ENCODE measurements at places on chromosomes 2 and 18. TPM values are rescaled to one million over a fixed set of nuclear protein-coding genes. Genes with fewer than 3 reads are reported as not detected.
A peak's percentile ranks its signal among the peaks of the same experiment; 100 is the strongest.

GRCh38 chr2:74168739-74169138 is 9.9 kb downstream of the MOB1A start:
- H3K36me3 ChIP-seq = peaks cover 7% of the 10 kb centered on the region
- H3K4me3 ChIP-seq = no peak overlapping the region
- no peak overlapping the region for H3K27ac ChIP-seq
- H3K27me3 ChIP-seq = no peaks in the 10 kb centered on the region

GRCh38 chr2:79798776-79799175 is 285.9 kb downstream of the CTNNA2 start:
- H3K4me3 ChIP-seq = no peak overlapping the region
- no peak for DNase-seq
- no peaks in the 10 kb centered on the region for H3K4me1 ChIP-seq
- no peaks in the 10 kb centered on the region for H3K36me3 ChIP-seq
- no peaks in the 10 kb centered on the region for H3K27me3 ChIP-seq
- no peak overlapping the region for H3K27ac ChIP-seq

- H3K4me1 ChIP-seq = peaks cover 5% of the 10 kb centered on the region
- H3K27ac ChIP-seq = no peak overlapping the region
- no peak overlapping the region for H3K4me3 ChIP-seq
- DNase-seq = no peak
Observed at GRCh38 chr2:200856806-200857205, 7.7 kb downstream of the CLK1 start.

DNA sequence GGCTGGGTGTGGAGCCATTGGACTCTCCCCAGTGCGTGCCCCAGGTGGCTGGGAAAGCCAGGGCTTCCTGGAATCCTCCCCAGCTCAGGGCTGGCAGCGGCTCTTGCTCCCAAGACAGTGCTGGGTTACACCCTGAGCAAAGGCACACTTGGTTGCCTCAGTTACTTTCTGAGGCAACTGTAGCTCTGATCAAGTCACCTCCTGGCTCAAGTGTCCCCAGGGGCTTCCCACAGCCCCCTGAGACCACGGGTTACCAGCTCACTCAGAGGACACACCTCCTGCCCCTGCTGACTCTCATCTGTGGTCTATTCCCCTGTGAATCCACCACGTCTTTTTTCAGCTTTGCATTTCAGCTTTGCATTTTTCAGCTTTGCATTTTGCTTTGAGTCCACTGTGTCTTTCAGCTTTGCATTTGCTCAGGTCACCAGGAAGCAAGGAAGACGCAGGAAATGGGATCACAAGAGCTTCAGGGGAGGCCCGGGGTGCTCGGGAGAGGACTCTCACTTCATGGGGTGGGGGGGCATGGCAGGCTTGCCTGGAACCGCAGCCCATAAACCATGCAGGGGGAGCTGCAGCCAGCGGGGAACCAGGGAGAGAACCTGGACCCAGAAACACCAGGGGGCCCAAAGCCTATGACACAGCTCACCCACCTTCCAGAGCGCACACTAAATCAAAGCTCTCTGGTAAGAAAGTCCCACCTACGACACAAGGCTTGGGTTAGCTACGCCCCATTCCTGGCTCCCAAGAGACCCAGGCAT is 138.0 kb upstream of the ASB18 start:
- H3K27me3 ChIP-seq = no peaks in the 10 kb centered on the region
- no peak overlapping the region for H3K4me3 ChIP-seq
- no peaks in the 10 kb centered on the region for H3K4me1 ChIP-seq
- no peak for DNase-seq
- no peaks in the 10 kb centered on the region for H3K36me3 ChIP-seq

GRCh38 chr2:50385349-50385748 is 646.6 kb downstream of the NRXN1 start:
- no peak for DNase-seq
- no peak overlapping the region for H3K27ac ChIP-seq
- no peaks in the 10 kb centered on the region for H3K36me3 ChIP-seq
- no peaks in the 10 kb centered on the region for H3K27me3 ChIP-seq
- no peaks in the 10 kb centered on the region for H3K4me1 ChIP-seq

GRCh38 chr18:62183578-62184195 is 3.2 kb downstream of the PIGN start:
- no peaks in the 10 kb centered on the region for H3K4me1 ChIP-seq
- H3K36me3 ChIP-seq = no peaks in the 10 kb centered on the region
- no peaks in the 10 kb centered on the region for H3K27me3 ChIP-seq
- DNase-seq = peak; percentile 27
- H3K4me3 ChIP-seq = no peak overlapping the region
- no peak overlapping the region for H3K27ac ChIP-seq

DNA sequence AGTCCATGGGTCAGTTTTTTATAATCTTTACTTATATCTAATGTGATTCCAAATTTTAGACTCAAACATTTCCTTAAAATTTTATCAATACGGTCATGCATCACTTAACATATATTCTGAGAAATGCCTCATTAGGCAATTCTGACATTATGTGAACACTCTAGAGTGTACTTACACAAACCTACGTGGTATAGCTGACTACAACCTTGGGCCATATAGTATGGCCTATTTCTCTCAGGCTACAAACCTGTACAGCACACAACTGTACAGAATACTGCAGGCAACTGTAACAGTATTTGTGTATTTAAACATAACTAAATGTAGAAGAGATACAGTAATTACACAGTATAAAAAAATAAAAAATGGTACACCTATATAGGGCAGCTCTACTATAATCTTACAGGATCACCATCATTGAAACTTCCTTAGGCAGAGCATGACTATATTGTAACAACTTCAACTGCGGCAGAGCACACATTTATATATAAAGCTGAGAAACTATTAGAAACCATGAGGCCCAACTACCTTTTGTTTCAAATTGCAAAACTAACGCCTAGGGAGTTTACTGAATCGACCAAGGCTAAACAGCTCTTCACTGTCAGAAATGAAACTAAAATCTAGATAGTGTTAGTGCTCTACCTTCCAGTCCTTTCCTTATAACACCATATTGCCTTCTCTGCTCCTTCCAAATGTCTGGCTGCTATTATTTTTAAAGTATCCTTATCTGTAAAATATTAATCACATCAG is 6.9 kb downstream of the YES1 start:
- no peaks in the 10 kb centered on the region for H3K36me3 ChIP-seq
- H3K27me3 ChIP-seq = no peaks in the 10 kb centered on the region
- no peak overlapping the region for H3K4me3 ChIP-seq
- DNase-seq = no peak

DNA sequence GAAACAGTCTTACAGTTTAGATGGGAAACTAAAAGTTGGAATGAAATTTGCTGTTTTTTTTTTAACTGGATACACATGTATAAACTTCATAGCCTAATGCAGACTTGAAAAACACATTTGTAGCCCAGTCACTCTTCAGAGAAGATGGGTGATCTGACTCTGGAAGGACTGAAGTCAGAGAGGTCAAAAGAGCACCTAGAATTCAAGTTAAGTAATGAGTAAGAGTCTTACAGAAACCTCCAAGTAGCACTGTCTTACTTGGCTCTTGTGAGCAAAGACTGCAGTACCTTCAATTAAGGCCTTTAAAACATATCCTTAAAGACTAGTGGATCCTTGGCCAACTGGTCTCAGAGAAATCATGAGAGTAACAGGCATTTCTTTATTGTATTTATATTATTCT is 41.9 kb downstream of the TRAPPC8 start:
- H3K4me3 ChIP-seq = no peak overlapping the region
- H3K27ac ChIP-seq = no peak overlapping the region
- H3K4me1 ChIP-seq = no peaks in the 10 kb centered on the region
- H3K27me3 ChIP-seq = no peaks in the 10 kb centered on the region

DNA sequence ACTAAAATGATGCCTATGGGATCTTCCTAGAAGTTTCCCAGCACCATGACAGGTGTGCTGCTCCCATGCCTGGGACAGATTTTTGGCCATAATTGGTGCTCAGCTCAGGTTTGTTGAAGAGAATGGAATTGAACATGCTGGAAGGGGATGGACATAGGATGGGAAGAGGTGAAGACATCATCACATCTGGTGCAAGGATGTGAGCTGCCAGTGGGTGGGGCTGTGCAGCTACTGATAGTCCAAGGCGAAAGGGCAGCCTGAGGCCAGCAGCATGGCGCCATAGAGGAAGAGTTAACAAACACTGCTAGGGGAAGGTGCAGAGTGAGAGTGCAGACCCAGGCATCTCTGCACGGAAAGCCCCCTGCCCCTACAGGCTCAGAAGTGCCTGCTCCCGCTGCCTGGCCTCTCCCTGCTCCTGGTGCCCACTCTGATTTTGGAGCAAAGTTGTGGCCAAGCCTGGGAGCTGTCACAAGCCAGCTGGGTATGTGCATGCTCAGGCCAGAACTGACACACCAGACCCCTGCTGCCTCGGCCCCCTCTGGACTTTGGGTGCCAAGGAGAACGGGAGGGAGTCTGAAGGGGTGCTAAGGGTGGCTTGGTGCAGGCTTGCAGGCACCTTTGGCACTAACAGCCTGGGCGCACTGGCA is 178.6 kb downstream of the ZBTB7C start:
- H3K27me3 ChIP-seq = no peaks in the 10 kb centered on the region
- no peaks in the 10 kb centered on the region for H3K4me1 ChIP-seq
- H3K36me3 ChIP-seq = no peaks in the 10 kb centered on the region
- DNase-seq = peak; percentile 36

GRCh38 chr2:239805043-239805329 is 220.2 kb downstream of the NDUFA10 start:
- H3K27ac ChIP-seq = no peak overlapping the region
- no peak for DNase-seq
- no peaks in the 10 kb centered on the region for H3K4me1 ChIP-seq
- H3K36me3 ChIP-seq = no peaks in the 10 kb centered on the region

DNA sequence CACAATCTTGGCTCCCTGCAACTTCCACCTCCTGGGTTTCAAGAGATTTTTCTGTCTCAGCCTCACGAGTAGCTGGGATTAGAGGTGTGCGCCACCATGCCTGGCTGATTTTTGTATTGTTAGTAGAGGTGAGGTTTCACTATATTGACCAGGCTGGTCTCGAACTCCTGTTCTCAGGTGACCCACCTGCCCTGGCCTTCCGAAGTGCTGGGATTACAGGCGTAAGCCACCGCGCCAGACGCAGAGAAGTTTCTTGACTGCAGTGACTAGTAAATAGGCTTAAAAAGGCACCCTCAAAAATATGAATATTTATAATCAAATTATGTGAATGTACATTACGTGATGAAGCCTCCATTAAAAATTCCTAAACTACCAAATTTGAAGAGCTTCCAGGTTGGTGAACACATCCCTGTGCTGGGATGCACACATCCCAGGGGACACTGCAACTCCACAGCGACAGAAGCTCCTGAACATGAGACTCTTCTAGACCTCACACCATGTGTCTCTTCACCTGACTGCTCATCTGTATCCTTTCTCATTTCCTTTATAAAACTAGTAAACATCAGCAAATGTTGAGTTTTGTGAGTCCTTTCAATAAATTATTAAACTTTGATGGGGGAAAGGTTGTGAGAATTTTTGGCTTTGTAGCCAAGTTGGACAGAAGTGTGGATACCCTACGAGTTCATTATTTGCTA is 203.3 kb upstream of the SPOPL start:
- no peaks in the 10 kb centered on the region for H3K36me3 ChIP-seq
- DNase-seq = no peak
- no peaks in the 10 kb centered on the region for H3K27me3 ChIP-seq
- no peak overlapping the region for H3K4me3 ChIP-seq
- H3K4me1 ChIP-seq = no peaks in the 10 kb centered on the region

BCL2 gene
- total RNA-seq = 14.8 TPM

DNA sequence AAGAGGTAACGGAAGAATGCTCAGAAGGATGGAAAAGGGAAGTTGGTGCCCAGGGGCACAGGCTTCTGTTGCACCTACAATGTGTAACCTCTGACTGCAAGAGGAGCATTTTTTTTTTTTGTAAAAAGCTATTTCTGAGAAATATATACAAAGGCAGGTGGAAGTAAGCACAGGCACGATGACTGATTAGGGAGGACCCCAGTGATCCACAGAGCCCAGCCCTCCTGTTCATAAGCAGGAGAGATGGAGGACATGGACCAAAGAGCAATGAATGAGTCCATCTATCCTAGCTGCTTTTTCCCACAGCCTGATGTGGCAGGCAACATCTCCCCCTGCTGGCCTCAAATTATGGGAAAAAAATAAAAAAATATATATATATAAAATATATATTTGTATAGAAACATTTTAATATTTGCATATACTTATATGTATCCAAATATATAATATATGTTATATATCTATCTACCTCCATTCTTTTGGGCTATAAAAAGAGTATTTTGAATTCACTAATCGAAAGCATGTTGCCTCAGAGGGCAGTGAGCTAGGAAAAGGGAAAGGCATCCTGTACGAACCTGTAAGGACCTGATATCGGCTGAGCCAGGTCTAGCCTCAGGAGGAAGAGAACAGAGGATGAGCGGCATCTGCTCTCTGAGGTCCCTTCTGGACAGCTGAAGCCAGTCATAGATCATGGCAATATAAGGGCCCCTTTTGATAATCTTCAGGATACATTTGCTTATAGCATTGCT is 166.0 kb upstream of the STK17B start:
- no peaks in the 10 kb centered on the region for H3K36me3 ChIP-seq
- H3K27ac ChIP-seq = no peak overlapping the region
- H3K4me1 ChIP-seq = no peaks in the 10 kb centered on the region
- DNase-seq = no peak

DNA sequence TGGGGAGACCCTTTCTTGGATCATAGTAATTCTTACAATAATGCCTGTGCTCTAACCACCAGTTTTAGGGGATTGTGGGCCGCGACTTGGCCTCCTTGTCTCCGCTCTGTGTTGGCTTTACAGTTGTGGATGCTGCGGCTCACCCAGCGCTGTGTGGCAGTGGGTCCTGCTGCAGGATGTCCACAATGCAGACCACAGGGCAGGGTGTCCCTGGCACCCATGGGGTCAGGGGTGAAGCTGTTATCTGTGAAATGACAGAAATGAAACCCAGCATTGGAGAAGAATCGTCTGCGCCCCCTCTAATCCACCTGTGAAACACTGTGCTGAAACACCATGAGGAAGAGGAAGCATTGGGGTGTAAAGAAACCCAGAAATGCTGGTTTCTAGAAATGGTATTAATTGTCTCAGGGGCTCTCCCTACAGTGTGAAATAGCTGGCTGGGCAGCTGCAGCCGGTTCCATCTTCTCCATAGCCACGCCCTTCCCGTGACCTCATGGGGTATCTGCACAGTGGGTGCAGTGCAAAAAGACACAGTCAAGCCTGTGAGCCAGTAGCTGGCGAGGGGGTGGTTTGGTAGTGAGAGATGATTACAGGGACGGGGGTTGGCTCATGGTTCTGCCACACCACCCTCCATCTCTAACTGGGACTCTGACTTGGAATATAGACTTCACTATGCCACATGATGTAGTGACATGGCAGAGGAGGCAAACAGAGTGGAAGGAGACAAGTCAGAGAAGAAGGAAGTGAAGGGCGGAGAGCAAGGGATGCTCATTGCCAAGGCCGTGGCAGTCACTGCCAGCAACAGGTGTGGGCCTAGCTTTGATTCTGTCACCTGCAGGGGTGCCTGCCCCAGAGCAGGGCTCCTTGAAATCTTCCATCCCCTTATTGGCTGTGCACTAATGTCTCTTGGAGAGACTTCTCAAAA is 16.2 kb downstream of the INPP4A start:
- H3K27ac ChIP-seq = no peak overlapping the region
- no peaks in the 10 kb centered on the region for H3K36me3 ChIP-seq
- H3K4me1 ChIP-seq = no peaks in the 10 kb centered on the region
- H3K27me3 ChIP-seq = no peaks in the 10 kb centered on the region
- H3K4me3 ChIP-seq = no peak overlapping the region

SGPP2 gene
- 3.3 TPM for total RNA-seq
